ENCODE measurements at places on chromosomes 13 and 19.

DNA sequence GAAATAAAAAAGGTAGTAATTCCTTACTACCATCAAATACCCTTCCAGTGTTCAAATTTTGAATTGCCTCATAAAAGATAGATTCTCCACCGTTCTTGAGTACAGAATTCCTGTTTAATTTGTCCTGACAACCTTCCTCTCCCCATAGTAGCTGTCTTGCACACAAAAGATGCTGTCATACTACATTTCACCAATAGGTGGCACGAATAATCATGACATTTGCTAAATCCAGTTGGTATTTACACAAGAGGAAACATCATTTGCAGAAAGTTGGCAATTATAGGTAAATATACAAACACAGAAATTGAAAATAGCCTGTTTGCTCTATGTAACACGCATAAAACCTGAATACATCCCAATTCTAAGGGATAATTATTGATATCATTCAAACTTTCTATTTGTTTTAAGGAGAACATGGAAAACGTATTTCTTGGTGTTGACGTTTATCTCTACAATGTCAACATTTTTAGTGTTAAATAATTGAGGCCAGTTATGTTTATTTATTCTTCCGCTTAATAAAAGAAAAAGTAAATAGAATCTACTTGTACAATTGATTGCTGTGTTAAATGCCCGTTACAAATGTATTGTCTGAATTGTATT lies 58.3 kb upstream of the CLDN10 start:
- no peak for DNase-seq

- DNase-seq, result no peak
Observed at GRCh38 chr19:46294494-46294893, 2.3 kb upstream of the HIF3A start.

DNA sequence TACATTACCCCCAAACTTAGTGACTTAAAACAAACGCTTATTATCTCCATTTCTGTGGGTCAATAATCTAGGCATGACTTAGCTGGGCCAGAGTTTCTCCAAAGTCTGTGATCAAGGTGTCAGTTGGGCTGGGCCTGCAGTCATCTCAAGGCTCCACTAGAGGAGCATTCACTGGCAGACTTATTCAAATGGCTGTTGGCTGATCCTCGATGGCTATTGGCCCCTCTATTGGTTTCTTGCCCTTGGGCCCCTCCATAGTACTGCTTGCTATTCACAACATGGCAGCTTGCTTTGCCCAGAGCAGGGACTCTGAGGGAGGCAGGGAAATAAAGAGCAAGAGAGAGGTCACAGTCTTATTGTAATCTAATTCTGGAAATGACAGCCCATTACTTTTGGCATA lies 57.6 kb downstream of the RCBTB2 start:
- no peak for DNase-seq

DNA sequence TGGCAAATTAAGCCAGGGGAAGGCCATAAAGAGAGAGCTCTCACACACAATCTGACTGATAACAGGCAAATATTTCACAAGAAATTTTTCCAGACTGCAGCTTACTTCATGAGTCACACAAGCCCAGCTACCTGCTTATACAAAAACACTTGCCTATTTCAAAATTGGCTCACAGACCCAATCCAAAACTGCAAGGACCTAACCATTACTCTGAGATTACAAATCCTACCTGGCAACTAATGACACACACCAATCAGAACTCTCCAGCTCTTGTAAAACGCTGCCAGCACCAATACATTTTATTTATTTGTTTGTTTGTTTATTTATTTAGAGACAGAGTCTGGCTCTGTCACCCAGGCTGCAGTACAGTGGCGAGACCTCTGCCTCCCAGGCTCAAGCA lies 18.1 kb upstream of the ZFP82 start:
- DNase-seq, result no peak

- no peak for DNase-seq
Observed at GRCh38 chr13:24217601-24218281, 57.2 kb downstream of the SPATA13 start.

GRCh38 chr13:95226476-95226875 lies 74.8 kb downstream of the ABCC4 start:
- no peak for DNase-seq

DNA sequence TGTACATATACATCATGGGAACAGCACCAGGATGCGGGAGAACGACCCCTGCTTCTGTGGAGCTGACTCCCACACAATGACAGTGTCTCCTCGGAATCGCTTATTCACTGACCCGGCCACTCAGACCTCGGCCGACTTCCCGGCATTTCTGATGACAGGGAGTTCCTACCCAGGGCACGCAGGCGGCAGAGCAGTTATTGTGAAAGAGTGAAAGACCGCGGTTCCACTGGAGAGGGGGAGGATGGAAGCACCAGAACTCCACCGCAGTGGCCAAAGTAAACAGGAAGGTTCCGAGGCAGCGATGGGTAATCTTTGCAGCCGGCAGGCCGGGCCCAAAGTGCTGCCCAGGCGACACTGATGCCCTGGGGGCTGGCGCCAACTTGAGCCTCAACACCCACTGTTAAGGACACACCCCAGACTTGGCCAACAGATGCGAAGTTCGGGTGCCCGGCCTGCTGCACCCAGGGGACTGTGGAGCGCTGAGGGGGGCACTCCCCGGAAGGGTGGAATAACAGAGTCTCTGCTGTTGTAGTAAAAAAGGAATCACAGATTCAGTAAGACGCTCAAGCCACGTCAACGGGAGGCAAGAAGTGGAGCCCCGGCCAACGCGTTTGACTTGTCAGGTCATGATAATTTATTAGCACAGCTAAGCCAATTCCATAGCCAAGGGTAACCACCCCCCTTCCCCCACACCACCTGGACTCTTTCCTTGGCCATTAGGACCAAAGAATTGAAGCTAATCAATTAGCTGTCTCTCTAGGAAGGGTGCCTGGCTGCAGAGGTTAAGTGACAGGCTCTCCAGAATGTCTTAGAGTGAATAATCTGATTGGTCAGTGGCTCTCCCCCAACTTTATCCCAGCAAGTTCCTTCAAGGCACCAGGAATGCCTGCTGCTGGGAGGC lies 5.8 kb downstream of the MLLT1 start:
- no peak for DNase-seq

GRCh38 chr19:5170329-5170745 lies 170.3 kb downstream of the PTPRS start:
- DNase-seq, result peak; percentile 30
